ENCODE measurements at places on chromosomes 4 and X. TPM values are rescaled to one million over a fixed set of nuclear protein-coding genes. Genes with fewer than 3 reads are reported as not detected.

The MXRA5 gene
- not detected for total RNA-seq

The TRMT44 gene
- total RNA-seq, result 11.3 TPM

The SPATA4 gene
- 0.09 TPM for total RNA-seq

The CT45A2 gene
- total RNA-seq, result not detected

The HTN1 gene
- not detected for total RNA-seq

The SCD5 gene
- total RNA-seq, result 37.3 TPM

The MAGEA9B gene
- not detected for total RNA-seq

The GSX2 gene
- not detected for total RNA-seq

The IBSP gene
- total RNA-seq, result not detected

The SSX5 gene
- not detected for total RNA-seq

The BEX5 gene
- total RNA-seq, result 3.9 TPM

The SH3D19 gene
- 29.5 TPM for total RNA-seq

The UGT2B11 gene
- not detected for total RNA-seq

The RASGEF1B gene
- 0.09 TPM for total RNA-seq

The CLIC2 gene
- 0.56 TPM for total RNA-seq

The PCSK1N gene
- not detected for total RNA-seq

The PRSS12 gene
- total RNA-seq, result 0.56 TPM

The GATA1 gene
- not detected for total RNA-seq

The USP17L18 gene
- total RNA-seq, result not detected

The CLDN34 gene
- 0.09 TPM for total RNA-seq

The FAM156A gene
- total RNA-seq, result 7.5 TPM

The ZNF280C gene
- 2.2 TPM for total RNA-seq

The ATG4A gene
- 22.4 TPM for total RNA-seq

The MAP7D3 gene
- total RNA-seq, result 14.2 TPM

The GABRE gene
- total RNA-seq, result 2.6 TPM

The TASL gene
- total RNA-seq, result not detected

The SLC39A8 gene
- 2.5 TPM for total RNA-seq

The ZNF41 gene
- 4.8 TPM for total RNA-seq

The CXCL8 gene
- 130 TPM for total RNA-seq

The MAGEE2 gene
- total RNA-seq, result not detected

The F8A2 gene
- total RNA-seq, result not detected

The FAM149A gene
- total RNA-seq, result 0.47 TPM

The ADGRL3 gene
- 4.3 TPM for total RNA-seq

The APBB2 gene
- total RNA-seq, result 93.3 TPM

The HMX1 gene
- not detected for total RNA-seq

The EDA2R gene
- total RNA-seq, result 6.3 TPM

The OPRPN gene
- total RNA-seq, result not detected

The SULT1E1 gene
- total RNA-seq, result 8.5 TPM

The ZFP92 gene
- 0.90 TPM for total RNA-seq

The ETFDH gene
- total RNA-seq, result 21.6 TPM

The NDNF gene
- total RNA-seq, result not detected

The MAD2L1 gene
- 11.5 TPM for total RNA-seq

The CEP135 gene
- total RNA-seq, result 8.9 TPM

The RBM41 gene
- total RNA-seq, result 10.7 TPM

The BEX1 gene
- total RNA-seq, result 1.4 TPM

The CCSER1 gene
- 4.4 TPM for total RNA-seq

The ATP1B4 gene
- total RNA-seq, result not detected

The FAM199X gene
- total RNA-seq, result 28.7 TPM

The CLCN4 gene
- 7.4 TPM for total RNA-seq

The ARSD gene
- 19.7 TPM for total RNA-seq

The SOWAHB gene
- under 0.01 TPM for total RNA-seq

The DMRTC1 gene
- not detected for total RNA-seq
